Stimulated activated CD8-positive, alpha-beta memory T cell treated with anti-CD3 and anti-CD28 coated beads, Interleukin-2, amount 100 ng/mL, for 1 hour (primary cell): ENCODE measurements at places on chromosomes 2 and 18.

GRCh38 chr2:218320704-218321336 is 28.5 kb upstream of the TMBIM1 start:
- no peak for DNase-seq

- no peak for DNase-seq
These were observed 21.5 kb downstream of the SOS1 start for GRCh38 chr2:39099310-39099869.

DNA sequence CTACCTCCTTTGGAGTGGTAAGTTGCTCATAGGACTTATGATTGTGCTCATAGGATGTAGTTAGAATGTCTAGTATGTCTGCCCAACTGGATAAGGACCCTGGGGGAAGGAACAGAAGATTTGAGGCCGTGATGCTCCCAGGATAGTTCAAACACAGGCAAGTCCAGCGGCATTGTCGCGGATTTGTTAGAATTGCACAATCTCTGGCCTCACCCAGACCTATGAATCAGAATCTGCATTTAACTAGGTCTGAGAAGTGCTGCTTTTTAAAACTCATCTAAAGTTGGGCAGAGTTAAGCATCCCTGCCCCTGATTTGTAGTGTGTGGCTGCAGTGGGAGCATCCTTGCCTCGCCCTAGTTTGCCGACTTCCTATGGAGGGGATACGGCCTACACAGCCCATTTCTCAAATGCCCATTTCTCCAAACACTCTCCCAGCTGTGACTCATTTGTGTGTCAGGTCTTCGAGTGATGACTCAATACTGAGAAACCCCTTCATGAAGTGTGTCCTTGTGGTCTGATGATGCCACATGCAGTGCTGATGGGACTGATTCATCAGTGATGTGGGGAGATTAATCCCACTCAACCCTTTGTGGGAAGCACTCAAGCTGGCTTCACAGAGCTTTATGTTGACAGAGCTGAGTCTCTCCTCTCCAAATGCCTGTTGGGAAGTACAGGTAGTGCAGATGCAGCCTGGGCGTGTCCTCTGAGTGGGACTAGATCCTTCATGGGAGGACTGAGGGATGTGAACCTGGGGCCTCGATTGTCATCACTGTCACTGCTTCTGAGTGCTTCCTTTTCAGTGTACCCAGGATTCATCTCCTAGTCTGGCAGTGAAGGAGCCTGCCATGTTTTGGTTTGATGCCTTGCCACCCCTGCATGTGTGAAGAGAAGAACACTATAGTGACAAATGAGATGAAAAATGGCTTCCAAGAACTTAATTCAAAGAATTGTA is 18.7 kb downstream of the SMIM21 start:
- DNase-seq, result no peak

GRCh38 chr18:50115095-50115494 is 79.9 kb downstream of the MYO5B start:
- DNase-seq, result no peak

GRCh38 chr18:1020731-1021344 is 116.2 kb downstream of the ADCYAP1 start:
- DNase-seq, result no peak

DNA sequence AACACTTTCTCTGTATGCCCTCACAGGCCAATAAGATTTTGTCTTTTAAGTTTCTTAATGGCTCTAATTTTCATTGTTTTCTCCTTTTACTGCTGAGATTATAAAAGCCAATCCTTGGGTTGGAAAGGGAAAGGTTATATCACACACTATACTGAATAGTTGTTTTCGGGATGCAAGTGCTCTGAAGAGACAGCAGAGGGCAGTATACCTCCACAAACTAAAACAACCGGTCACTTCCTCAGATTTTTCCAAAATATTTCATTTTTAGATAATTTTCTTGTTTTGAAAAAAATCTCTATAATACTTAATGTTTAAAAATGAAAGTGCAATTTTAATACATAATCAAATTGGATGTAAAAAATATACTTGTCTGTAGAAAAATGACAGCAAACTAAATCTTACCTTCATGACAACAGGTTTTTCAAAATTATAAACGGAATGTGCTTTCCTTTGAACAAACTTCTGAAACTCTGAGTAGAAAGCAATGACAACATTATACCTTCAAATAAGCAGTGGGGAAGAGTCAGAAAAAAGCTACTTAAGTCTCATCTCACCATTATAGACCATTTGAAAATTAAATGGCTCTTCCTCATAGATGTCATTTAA is 82.7 kb downstream of the ORC4 start:
- no peak for DNase-seq

GRCh38 chr2:103430191-103430590 is 668.4 kb downstream of the TMEM182 start:
- no peak for DNase-seq

DNA sequence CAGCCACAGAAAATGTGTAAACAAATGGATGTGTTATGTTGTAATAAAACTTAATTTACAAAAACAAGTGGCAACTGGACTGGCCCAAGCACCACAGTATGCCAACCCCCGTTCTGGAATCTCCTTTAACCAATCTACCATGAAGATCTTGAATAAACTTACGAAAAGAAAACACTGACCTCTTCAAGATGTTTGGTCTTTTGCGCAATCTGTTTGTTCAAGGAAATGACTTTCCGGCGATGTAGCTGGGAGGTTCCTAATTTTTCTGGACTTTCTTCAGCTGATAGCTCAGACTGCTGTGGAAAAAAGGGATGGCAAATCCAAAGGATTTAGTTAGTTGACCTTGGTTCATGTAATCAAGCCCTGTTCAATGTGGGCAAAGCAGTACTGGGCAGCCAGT is 55.7 kb downstream of the CCDC93 start:
- no peak for DNase-seq

DNA sequence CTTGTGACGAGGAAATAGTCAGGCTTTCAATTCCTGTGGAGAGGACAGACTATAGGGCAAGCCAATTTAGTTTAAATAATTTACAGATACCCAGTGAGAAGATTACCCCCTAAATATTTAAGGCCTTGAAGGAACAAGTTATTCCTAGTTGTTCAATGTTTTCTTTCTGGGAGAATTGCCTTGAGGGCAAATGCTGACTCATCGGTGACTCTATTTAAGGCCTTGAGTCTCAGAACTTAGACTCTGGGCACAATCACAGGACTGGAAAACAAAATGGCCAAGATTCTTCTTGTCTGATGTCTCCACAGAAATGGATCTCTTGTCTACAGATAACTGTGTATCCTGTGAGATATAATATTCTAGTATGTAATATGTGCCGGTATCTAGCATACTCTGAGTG is 467.1 kb downstream of the SUCLG1 start:
- no peak for DNase-seq

GRCh38 chr18:51611326-51611725 is 413.8 kb upstream of the MEX3C start:
- no peak for DNase-seq

DNA sequence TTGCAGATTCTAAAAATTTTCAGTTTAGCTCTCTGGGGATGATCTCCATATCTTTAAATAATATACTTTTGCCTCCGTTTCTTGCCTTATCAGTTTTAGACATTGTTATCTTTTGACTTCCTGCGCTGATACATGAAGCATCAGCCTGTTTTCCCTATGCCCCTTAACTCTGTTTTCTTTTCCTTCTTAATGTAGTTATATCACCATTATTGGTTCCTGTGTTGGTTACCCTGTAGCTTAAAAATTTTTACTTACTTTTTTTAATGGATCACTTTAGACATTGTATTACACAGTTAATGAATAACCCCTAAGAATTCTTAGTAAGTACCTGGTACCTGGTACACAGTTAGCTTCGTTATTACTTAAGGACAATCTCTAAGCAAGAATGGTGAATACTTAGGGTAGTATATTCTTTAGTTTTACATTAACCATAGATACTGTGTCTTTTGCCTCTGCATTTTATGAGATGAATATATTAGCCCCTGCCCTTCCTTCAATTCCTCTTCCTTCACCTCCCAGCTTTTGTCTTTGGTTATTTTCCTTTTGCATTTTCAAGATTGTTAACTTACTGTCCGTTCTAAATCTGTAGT is 40.9 kb downstream of the BABAM2 start:
- no peak for DNase-seq

DNA sequence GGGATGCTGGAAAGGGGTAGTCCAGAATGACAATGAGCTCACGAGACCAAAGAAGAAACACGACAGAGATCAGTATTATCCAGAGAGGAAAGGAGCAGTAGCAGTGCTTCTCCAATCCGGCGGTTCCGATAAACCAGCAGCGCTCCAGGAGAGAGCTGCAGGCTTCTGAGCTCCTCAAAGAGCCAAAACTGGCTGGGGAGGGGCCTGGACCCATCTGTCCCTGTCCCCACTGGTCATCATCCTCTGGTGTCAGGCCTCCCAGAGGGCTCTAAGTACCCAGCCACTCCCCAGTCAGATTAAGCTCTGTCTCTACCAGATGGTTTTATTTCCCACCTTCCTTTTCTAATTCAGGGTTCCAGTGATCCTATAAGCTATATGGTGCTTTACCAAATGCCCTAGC is 23.2 kb downstream of the DNAJC27 start:
- no peak for DNase-seq

GRCh38 chr2:103959174-103960128 is 894.5 kb upstream of the POU3F3 start:
- no peak for DNase-seq

DNA sequence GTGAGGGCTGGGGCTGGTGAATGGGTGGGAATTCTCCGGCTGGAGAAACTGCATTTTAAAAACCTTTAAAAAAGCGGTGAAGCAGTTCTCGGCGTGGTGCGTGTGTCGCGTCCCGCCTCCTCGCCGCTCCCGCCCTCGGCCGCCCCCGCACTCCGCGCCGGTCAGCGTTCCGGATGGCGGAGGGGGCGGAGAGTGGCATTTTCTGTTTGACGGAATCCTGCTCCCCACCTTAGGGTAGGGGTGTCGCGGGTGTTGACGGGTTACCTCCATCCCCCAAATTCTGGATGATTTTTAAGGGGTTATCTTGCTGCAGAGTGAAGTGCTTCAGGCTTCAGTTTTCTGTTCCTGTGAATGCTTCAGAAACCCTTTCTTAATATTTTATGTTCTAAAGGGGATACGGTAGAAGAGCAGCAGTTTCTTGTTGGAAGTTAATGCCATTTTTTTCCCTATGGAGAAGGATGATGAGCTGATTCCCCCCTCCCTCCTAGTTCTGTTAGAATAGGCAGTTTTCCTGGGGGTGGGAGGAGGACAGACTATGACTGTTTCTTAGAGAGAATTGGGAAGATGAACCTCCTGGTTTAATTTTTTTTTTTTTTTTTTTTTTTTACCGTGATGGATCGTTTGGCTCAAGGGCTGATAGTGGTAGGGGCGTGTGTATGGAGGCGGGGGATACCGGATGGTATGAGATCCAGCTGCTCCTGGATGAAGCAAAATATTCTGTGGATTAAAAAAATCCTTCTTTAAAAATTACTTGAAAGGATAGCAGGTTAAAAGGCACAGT is 756 bp downstream of the ABI2 start:
- no peak for DNase-seq

DNA sequence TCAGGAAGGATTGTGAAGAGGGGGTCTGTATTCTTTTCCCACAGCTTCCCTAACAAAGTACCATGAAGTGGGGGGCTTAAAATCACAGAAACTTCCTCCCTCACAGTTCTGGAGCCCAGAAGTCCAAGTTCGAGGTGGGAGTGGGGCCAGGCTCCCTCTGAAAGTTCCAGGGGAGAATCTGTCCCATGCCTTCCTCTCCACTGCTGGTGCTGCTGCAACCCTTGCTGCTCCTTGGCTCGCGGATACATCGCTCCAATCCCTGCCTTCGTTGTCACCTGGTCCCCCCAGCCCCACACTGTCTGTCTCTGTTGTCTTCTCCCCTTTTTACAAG is 134.1 kb downstream of the DDX1 start:
- no peak for DNase-seq

DNA sequence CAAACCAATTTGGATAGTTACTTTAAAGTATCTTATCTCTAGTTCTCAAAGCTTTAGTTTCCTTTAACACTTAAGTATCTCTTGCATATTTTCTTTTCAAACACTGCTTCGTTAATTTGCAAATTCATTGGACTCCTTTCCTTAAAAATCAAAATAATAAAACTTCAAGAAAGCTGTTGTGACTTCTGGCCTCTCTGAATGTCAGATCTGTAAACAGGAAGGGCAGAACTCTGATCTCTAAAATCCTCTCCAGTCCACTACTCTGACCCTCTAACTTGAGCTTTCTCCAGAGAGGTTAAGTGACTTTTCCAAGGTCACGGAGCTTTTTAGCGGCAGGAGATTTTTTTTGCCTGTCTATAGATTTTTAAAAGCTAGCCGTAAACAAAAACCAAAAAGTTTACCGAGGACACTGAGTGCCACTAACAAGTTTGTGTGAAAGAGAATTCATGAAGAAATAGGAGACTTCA is 155.5 kb downstream of the TGIF1 start:
- no peak for DNase-seq

DNA sequence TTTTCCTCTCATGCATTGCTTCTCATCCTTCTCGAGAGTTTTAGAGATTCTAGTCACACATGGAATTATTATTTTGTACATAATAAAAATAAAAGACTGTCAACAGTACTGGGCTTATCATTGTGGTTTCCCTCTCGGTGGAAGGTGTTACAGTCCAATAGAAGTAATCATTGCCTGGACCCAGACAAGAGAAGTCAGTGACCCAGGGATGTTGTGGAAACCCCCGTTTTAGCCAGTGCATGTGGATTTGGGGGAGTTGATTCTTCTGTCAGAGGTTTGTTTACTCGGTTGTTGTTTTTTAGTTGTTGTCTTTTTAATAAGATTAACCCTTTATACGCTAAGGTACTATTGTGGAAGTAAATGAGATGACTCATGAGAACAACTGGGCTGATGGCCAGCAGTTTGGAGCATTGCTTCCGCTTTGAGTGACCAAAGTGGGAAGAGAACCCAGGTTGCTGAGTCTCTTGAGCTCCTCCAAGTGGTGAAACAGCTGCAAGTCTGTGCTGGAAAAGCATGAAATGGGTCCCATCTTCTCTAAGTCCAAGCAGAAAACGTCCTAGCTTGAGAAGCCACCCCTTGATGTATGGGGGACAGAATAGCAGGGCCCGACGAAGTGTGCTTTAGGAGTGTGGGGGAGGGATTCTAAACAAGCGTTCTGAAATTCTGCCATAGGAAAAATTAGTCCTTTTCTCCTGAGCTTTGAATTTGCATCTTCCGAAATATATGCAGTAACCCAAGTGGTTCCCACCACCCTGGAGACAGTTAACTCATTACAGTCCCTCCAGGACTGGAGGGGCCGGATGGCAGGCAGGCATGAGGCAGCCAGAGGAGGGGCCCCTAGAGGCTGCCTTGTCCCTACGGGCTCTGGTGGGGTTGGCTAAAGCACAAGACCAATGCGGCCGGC is 61.8 kb upstream of the GPR45 start:
- DNase-seq, result no peak
